Activated T-cell treated with anti-CD3 and anti-CD28 coated beads for 24 hours (primary cell): ENCODE measurements at places on chromosomes 4 and X.

GRCh38 chr4:54032558-54033135 lies 31.8 kb downstream of the CHIC2 start:
- DNase-seq: no peak

DNA sequence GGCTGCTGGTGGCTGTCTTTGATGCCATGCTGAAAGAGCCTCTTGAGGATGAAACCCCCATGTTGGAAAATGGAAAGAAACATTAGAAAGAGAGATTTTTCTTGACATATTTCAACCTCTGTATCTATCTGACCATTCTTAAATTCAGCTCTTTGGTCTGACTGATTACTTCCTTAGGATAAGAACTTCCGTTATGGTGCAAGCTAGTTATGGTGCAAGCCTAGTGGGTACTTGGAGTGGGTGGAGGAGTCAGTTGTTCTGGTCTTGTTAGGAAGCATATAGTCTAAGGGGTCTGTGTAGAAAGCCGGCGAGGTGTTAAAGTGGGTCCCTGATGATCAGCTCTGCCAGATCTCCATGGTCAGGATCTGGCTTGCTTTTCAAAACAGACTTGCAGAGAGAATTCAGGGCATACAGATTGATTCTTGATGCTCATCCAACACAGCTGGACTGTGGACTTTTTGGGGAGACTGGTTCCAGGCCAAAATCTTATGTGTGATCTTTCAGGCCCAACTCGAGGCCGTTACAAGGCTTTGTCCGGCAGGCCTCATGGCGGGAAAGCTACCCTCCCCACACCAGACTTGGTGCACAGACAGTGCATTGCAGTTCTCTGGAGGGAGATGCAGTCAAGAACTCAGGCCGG lies 82.8 kb upstream of the BOD1L1 start:
- DNase-seq: no peak

DNA sequence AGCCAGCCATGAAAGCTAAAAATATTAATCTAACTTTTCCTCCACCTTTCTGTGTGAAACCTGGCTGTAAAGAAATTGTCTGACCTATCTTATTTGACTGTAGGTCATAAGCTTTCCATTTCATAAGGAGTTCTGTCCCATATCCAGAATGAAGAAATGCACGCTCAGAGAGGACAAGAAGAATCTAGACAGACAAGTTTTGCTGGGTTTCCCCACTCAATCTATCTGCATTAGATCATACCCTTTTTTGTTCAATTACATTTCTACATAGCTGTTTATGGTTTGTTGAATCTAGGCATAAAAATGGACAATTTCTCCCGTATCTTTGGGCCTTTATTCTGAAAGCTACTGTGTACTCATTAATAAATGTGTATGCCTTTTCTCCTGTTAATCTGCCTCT lies 1495.1 kb downstream of the C4orf33 start:
- DNase-seq: no peak

- no peak for DNase-seq
Measured at GRCh38 chr4:71206763-71207162, 132.1 kb upstream of the SLC4A4 start.

DNA sequence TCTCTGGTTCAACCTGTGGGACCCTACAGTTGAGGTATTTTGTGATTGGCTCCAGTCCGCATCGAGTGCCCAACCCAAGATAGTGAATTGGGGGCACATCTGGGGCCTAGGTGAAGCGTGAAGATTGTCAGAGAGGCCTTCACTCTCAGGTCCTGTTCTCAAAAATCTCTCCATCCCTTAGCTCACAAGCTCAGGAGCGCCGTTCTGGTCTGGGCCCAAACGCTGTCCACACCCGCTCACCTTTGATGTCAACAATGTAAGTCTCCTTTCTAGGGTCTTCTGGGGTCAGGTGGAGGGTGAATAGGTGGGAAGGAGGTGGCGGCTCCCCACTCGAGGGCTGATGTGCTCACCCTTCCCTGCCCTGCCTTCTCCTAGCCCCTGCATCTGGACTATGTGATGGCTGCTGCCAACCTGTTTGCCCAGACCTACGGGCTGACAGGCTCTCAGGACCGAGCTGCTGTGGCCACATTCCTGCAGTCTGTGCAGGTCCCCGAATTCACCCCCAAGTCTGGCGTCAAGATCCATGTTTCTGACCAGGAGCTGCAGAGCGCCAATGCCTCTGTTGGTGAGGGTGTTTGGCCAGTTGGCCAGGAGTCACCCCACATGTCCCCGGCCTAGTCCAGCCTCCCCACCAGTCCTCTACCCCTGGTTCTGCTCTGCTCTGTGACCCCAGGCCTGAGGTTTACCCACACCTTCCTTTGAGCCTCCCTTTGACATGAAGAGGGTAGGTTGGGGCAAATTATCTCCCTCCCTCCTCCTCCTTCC lies 7.6 kb upstream of the CDK16 start:
- no peak for DNase-seq

DNA sequence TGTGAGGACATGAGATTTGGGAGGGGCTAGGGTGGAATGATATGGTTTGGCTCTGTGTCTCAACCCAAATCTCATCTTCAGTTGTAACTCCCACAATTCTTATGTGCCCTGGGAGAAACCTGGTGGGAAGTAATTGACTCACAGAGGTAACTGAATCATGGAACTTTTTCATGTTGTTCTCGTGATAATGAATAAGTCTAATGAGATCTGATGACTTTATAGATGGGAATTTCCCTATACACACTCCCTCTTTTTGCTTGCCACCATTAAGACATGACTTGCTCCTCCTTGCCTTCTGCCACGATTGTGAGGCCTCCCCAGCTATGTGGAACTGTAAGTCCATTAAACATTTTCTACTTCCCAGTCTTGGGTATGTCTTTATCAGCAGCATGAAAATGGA lies 253.2 kb upstream of the GK2 start:
- DNase-seq: no peak

DNA sequence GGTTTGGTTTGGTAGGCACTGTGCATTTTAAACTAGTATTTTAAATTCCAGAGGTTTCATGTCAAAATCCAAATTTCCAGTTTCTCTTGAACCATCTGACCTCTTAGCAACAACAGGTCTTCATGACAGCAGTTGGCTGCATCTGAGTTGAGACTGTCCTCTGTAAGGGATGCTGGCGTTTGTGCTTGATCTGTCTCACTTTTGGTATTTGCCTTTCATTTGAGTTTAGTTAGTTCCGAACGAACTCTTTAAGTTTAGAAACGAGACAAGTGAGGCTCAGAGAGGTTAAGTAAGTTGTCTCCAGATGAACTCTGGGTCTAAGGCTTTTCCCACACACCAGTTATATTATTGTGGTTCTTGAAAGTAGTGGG lies 29.1 kb downstream of the SPARCL1 start:
- DNase-seq: no peak
